CD4-positive, alpha-beta T cell treated with Interleukin-10 for 1 hour (primary cell): ENCODE measurements at places on chromosomes 5 and 9.

DNA sequence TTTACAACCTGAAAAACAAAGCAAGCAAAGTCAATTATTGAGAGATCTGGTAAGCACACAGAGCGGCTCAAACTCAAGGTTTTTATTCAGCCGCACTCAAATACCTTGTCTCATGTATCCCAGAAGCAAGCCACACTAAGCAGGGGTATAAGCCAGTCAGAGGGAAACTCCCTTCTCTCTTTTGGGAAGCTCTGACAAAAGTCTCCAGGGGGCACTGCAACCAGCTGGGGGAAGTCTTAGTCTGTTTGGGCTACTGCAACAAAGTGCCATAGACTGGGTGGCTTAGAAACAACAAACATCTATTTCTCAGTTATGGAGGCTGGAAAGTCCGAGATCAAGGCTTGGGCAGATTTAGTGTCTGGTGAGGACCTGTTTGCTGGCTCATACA, 246.0 kb downstream of the ENC1 start:
- no peak for DNase-seq

DNA sequence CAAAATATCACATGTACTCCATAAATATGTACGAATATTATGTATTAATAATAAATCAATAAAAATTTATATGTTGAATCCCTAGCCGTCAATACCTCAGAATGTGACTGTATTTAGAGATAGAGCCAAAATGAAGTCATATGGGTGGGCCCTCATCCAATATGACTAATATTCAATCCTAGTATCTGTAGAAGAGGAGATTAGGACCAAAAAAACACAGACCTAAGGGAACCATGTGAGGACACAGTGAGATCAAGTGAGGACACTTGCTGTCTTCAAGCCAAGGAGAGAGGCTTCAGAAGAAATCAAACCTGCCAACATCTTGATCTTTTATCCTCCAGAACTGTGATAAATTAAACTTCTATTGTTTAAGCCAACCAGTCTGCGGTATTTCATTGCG, 3.7 kb upstream of the AMACR start:
- no peak for DNase-seq

- no peak for DNase-seq
Measured at GRCh38 chr5:127568166-127568565, 50.7 kb downstream of the PRRC1 start.

GRCh38 chr5:166509085-166509484, 1782.4 kb upstream of the WWC1 start:
- DNase-seq: no peak

DNA sequence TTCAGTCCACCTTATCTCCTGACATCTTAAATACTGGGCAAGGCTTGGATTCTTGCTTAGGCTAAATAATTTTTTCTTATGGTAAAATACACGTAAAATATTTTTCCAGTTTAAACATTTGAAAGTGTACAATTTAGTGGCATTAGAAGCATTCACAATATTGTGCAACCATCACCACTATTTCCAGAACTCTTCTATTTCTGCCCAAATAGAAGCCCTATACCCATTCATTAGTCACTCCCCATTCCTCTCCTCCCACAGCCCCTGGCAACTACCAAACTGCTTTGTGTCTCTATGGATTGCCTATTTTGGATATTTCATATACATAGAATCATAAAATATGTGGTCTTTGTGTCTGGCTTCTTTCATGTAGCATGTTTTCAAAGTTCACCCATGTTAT, 57.6 kb downstream of the IL31RA start:
- no peak for DNase-seq

DNA sequence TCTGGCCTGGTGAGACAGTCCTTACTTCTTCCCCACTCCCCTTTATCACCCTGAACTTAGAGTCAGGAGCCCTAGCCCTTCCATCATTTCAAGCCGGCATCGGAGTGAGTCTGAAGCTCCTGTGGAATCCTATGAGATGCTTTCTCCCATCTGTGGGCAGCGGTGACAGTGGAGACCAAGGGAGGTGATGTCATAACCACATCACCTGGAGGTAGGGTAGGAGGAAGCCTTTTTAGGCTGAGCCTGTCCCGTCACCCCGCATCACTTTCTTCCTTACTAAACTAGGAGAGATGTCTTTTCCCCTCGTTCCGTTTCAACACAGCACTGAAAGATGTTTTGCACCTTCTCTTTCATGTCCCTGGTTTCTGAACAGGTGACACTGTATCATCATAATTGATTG, 124.1 kb upstream of the WWC1 start:
- DNase-seq: no peak

- no peak for DNase-seq
Measured at GRCh38 chr5:133273661-133274596, 222.1 kb downstream of the HSPA4 start.

- no peak for DNase-seq
Measured at GRCh38 chr5:143006501-143006900, 236.3 kb downstream of the ARHGAP26 start.

- no peak for DNase-seq
Measured at GRCh38 chr9:13990331-13990730, 323.6 kb downstream of the NFIB start.

DNA sequence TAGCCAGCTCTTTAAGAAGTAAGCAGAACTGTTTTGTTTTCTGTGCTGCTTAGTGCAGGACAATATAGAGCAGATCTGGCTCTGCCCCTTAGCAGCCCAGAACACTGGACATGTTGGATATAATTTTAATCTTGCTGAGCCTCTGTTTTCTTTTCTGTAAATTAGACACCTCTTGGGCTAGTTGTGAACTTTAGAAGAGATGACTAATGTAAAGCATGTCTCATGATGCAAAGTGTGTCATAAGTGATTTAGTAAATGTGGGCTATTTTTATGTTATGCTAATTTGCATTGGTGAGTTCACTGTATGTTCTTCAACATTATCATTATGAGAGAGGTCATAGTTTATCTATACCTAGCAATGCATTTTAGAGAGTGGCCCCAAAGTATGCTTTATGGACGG, 156.1 kb upstream of the ADAMTSL1 start:
- no peak for DNase-seq

GRCh38 chr5:154276973-154277331, 86.4 kb downstream of the GALNT10 start:
- DNase-seq: no peak

DNA sequence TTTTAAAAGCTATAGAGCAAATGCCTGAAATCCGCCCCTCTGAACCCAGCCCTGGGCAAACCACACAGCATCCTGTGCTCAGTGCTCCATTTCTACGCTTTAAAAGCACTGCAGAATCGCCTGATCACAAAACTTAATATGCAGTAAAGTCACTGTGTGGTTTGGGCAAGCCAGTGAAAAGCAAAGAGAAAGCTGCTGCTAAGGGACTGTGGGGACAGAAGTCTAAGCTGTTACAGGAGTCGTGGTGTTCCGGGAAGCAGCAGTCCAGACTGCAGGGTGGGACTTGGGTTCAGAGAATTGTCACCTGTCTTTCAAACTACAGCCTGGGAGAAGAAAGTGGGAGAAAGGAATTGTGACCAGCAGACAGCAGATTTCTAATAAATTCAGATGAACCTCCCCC, 8.2 kb downstream of the RAPGEF1 start:
- DNase-seq: peak; percentile 72

- DNase-seq: no peak
Measured at GRCh38 chr5:95069021-95069420, 215.9 kb downstream of the MCTP1 start.

- DNase-seq: no peak
Measured at GRCh38 chr5:93192683-93193082, 388.3 kb downstream of the NR2F1-AS1 start.

GRCh38 chr9:92974161-92974661, 26.9 kb downstream of the FGD3 start:
- DNase-seq: no peak

DNA sequence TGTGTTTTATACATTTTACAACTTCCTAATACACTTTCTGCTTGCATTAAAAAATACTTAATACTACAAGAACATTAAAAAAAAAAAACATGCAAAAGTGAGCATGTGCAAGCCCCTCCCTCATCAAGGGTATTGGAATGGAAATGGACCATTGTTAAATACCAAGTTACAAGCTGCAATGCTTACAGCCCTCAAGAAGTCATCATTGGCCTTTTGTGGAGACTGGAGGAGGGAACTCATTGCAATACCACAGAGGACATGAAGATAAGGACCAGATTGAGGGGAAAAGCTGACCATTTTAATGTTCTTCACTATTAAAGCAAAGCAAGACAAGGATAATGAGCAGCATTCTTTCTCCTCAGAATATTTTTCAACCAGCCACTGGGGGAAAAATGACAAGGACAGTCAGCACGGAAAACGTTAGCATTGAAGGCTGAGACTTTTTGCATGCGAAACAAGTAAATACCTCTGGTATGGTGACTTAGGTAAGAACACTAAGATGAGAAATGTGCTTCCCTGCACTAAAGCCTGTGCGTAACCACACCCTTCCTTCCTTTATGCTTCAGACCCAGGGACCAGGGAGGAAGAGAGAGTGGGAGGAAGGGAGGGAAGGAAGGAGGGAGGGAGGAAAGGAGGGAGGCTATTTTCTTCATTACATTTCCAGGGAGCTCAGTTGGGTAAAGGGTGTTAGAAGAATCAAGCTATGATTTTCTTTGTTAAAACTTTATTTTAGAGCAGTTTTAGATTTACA, 141.1 kb upstream of the RAPGEF1 start:
- no peak for DNase-seq

DNA sequence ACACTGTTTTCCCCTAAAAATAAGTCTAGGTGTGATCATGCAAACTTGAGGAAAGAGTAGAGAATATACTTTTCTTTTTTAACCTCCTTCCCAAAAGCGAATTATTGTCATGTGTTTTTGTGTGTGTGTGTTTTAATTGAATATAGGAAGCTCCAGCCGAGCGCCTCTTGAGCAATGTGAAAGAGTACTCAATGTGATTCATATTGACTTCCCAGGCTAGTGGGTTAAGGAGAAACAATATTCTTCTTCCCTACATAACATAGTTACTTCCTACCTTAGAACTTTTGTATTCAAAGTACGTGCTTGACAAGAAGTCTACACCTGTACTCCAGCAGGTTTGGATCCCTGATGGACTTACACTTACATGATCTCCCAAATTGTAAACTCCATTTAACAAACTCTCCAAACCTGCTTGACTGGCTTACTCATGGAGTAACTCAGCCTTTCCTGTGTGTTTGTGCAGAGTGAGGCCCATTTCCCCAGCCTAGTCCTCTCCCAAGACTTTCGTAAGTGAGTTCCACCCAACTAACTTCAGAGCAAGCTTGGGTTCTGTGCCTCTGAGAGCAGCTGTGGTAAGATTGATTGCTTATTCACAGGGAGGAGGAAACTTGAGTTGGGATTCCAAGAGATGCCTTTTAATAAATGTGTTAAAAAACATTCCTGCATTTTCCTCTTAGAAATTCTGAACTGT, 9.3 kb downstream of the SLC28A3 start:
- DNase-seq: no peak

DNA sequence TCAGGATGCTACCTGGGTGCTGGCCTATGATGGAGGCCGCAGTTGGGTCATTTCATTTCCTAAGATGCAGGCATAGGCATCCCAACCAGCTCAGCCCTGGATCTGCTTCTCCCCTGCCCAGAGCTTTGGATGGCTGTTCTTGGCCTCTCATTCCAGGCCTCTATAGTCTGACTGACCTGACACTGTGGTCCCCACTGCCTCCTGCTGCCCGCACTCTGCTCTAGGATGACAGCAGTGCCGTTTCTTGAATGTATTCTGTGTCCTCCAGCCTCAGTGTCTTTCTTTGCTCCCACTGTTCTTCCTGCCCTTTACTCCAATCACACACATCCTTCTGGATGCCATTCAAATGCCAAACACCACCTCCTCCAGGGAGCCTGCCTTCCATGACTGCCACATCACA, 235.7 kb downstream of the HSPA4 start:
- peak; percentile 40 for DNase-seq

GRCh38 chr5:56426693-56427092, 193.6 kb upstream of the ANKRD55 start:
- DNase-seq: no peak

- no peak for DNase-seq
Measured at GRCh38 chr5:60611099-60611740, 88.7 kb downstream of the DEPDC1B start.

DNA sequence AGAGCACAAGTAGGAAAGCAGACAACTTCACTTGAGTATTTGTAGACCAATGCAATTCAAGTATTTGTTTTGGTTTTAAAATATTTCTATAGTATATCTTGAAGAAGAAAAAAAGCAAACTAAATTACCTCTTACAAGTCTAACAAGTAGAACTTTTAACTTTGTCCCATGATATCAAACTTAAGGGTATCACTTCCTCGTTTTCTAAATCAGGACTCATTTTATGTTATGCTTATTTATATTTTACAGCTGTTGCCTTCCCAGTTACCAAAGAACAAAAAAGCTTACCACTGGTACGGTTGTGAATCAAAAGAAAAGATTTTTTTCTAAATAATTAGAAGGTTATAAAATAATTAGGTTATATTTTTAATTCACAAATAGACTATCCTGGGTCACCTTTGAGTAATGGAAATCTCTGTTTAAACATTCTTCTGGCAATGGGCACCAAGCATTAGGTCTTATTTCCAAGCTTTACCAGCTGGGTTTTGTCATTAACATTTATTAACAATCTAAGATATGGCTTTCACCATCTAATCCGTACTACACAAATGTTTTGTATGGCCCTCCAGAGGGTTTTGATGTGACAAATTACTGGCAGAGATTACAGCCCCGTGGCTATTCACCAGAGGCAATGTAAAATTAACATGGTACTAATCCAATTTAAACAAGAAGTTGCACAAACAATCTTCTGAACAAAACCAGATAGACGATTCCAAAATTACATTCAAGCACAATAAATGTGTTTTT, 63.6 kb downstream of the CEP120 start:
- DNase-seq: no peak

DNA sequence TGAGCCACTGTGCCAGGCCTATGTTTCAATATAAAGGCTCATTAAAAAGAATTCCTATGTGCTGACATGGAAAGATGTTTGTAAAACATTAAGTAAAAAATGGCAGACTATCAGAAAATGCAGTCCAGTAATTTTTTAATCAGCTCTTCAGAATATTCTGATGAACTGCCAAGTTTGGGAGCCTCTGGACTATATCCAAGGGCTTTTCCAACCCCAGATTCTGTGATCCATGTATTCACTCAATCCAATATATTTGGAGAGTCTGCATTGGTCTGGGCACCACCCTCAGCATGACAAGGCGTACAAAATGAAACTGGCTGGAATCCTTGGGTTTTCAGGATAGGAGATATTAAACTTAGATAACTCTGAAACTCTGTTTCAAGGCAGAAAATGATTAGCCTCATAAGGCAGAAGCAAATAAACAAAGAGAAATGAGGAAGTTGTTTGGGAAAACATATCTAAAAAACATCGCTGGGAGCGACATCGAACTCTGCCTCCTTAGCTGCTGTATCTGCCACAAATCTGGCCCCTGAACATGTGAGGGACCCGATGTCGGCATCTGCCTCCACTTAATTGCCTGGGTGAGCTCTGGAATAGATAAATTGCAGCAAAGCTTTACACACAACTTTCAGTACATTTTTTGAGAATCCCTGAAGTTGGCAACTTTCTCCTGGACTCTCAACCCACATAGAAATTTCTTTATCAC, 14.4 kb downstream of the PDE6A start:
- DNase-seq: no peak
